Thyroid gland (tissue), 4 donors: ENCODE measurements at places on chromosomes 6 and 20. TPM values are rescaled to one million over a fixed set of nuclear protein-coding genes. Genes with fewer than 3 reads are reported as not detected.

DNA sequence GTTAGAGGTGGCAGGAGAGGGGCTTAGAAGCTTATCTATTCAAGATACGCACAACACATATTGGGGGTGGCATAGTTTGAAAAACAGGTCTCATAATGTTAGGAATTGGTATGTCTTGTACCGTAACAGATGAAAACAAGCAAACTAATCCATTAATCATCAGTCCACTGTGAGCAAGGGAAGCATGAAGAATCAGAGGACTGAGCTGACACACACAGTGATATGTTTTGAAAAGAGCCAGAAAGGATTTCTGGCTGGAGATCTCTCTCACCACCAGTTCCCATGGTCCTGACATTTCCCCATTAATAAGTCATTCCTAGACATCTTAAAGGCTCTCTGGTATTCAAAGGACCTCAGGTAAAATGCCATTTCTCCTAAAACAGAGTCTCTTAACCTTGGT is 158.8 kb upstream of the PHACTR1 start:
- no peak for DNase-seq

- no peak for DNase-seq
Observed at GRCh38 chr20:61024390-61024789, 227.7 kb upstream of the CDH4 start.

C6orf141 gene
- total RNA-seq = 7.4 TPM

CGAS gene
- 4.1 TPM for total RNA-seq

DNA sequence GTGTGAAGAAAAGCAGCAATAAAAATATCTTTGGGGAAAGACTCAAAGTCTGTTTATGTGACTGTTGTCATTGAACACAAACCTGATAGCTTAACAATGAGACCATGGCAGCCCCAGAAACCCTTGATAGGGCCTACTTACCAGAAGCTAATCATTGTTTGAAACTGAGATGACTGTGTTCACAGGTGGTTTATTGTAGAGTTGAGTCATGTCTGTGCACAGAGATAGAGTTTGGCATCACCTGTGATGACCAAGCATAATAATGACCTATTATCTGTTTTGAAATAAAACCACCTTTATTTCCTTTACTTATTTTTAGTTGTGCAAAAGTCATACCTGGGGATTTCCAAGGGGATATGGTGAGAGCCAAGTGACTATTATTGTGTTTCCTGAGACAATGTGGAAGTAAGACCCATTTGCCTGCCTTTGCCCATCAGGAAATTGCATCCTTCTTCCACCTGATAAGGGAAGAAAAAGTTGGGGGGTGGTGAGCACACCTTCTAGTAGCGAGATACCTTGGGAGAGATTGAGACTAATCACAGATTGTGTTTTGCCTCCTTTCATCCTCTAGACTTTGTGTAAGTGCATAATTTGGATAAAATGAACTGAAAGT is 456.9 kb upstream of the JAG1 start:
- no peak for DNase-seq
